ENCODE measurements at places on chromosomes 1 and 21. TPM values are rescaled to one million over a fixed set of nuclear protein-coding genes. Genes with fewer than 3 reads are reported as not detected.

DNA sequence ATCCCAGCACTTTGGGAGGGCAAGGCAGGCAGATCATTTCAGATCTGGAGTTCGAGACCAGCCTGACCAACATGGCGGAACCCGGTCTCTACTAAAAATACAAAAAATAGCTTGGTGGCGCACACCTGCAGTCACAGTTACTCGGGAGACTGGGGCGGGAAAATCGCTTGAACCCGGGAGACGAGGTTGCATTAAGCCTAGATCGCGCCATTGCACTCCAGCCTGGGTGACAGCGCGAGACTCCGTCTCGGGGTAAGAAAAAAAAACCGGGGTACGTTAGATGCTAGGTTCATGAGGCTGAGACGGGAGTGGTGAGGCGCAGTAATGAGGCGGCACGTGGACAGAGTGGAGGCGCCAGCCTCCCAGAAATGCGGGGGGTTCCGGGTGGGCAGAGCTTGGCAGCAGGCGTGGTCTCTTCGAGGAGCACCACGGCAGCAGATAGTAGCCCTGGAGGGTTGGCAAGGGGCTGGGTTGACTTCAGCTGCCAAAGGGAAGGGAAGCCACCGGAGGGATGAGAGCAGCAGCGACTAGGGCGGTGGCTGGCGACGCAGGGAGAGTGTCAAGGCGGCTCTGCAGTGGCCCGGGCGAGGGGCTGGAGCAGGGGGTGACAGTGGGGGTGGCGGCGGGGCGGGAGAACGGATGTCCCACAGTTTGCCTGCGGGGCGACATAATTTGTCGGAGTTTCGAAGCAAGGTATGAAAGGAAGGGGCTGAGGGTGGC, 832 bp downstream of the MRPL20 start:
- H3K36me3 ChIP-seq = 0 out of 2 replicates have a peak, but pooled peaks cover 2% of the 10 kb centered on the region
- no peaks in the 10 kb centered on the region for H3K27me3 ChIP-seq
- DNase-seq = no peak
- H3K4me3 ChIP-seq = peak overlapping the region; percentile 86

The TMCC2 gene
- total RNA-seq = 0.91 TPM

GRCh38 chr1:48887796-48888195, 111.1 kb upstream of the BEND5 start:
- no peak overlapping the region for H3K4me3 ChIP-seq
- no peaks in the 10 kb centered on the region for H3K27me3 ChIP-seq
- DNase-seq = no peak
- no peaks in the 10 kb centered on the region for H3K4me1 ChIP-seq
- H3K27ac ChIP-seq = no peak overlapping the region

The CATSPER4 gene
- not detected for total RNA-seq

DNA sequence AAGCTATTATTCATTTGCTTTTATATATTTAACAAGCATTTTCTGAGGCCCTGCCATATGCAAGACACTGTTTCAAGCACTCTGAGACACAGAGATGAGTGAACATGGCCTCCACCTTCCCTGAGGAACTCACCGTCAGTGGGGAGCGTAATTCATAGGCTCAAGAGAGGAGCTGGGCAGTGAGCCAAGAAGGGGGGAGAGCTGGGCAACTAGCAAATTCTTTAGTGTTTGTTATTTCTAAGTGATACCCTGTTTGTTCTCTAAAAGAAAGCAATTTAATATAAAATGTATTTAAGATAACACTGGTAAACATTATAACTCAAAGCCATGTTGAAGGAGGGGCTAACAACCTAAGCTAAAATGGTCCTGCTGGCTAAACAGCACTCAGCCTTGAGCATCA, 119.2 kb upstream of the NGF start:
- H3K27ac ChIP-seq = no peak overlapping the region
- H3K36me3 ChIP-seq = no peaks in the 10 kb centered on the region
- no peak overlapping the region for H3K4me3 ChIP-seq
- no peak for DNase-seq
- H3K4me1 ChIP-seq = no peaks in the 10 kb centered on the region

DNA sequence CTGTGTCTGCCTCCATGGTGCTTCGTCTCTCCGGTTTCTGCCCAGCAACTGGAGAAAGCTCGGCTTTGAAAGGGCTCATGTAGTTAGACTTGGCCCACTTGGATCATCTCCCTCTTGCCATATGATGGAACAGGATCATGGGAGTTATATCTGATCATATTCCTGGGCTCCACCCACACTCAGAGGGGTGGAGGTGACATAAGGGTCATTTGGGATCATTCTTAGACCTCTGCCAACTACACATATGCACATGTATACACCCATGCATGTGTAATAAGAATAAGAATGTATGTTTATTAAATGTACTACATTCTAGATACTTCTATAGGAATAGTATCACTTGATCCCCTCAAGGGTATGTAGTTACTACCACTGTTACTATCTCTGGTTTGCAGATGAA, 74.1 kb upstream of the WNT4 start:
- no peaks in the 10 kb centered on the region for H3K36me3 ChIP-seq
- no peaks in the 10 kb centered on the region for H3K4me1 ChIP-seq
- H3K27me3 ChIP-seq = no peaks in the 10 kb centered on the region
- H3K27ac ChIP-seq = no peak overlapping the region

DNA sequence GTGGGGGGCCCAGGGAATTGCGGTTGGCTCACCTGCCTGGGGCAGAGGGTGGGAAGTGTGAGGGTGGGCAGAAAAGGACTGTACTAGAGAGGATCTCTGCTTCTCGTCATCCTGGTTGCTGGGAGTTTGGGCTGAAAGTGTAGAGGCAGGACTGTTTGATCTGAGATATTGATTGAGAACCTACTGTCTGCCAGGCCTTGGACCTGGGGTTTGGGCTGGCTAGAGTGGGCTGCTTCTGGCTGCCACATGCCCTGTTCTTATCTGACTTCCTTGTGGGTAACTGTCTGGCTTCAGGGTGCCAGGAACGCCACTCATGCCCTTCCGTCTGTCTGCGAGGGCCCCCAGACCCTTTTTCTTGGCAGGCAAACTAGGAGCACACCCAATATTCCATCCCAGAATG, 200.9 kb downstream of the FOXD2 start:
- DNase-seq = no peak
- no peaks in the 10 kb centered on the region for H3K36me3 ChIP-seq
- H3K4me3 ChIP-seq = no peak overlapping the region
- H3K27me3 ChIP-seq = no peaks in the 10 kb centered on the region
- H3K4me1 ChIP-seq = no peaks in the 10 kb centered on the region

DNA sequence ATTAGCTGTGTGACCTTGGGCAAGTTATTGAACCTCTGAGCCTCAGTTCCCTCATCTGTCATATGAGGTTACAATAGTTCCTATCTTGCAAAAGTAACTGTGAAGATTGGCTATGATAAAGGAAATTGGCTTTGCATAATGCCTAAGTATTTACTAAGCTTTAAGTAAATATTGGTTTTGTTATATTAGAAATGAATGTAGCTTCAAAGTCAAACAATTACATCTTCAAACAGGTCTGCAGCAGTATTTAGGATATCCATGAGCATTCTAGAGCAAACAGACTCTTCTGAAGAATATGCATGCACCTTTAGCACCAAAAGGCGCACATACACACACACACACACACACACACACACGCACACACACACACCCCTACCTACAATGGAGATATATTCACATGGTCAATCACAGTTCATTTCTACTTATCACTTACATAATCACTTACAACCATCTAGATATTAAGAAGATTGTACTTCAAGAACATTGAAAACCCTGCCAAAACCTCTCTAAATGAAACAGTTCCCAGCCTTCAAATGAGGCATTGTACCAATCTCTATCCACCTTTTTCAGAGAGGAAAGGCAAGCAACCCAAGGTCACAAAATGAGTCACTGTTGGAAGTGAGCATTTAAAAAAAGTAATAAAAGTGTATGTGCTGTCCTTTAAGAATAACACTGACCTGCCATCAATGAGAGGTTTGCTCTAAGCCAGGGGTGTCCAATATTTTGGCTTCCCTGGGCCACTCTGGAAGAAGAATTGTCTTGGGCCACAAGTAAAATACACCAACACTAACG, 13.4 kb upstream of the FAM43B start:
- peaks cover 19% of the 10 kb centered on the region for H3K4me1 ChIP-seq
- no peaks in the 10 kb centered on the region for H3K36me3 ChIP-seq
- no peaks in the 10 kb centered on the region for H3K27me3 ChIP-seq
- peak overlapping the region; percentile 33 for H3K27ac ChIP-seq
- H3K4me3 ChIP-seq = no peak overlapping the region
- peak; percentile 45 for DNase-seq

The RPS8 gene
- total RNA-seq = 1,451 TPM

The CHIA gene
- not detected for total RNA-seq

The CFAP141 gene
- not detected for total RNA-seq

DNA sequence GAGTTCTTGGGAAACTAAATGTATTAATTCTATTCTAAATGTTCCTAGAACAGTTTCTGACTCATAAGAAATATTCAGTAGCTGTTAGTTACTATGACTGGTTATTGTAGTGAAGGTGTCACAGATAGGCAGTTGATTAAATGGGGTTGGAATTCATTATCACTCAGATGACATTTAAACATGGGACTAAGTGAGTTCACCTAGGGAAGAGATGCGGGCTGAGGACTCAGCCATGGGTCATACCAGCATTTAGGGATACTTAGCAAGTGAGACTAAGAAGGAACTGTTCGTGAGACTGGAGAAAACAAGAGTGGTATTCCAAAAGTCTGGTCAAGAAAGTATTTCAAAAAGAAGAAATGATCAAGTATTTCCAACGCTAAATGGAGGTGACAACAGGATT, 125.1 kb upstream of the ADGRL4 start:
- DNase-seq = no peak
- no peaks in the 10 kb centered on the region for H3K4me1 ChIP-seq
- no peaks in the 10 kb centered on the region for H3K27me3 ChIP-seq
- no peaks in the 10 kb centered on the region for H3K36me3 ChIP-seq
- H3K4me3 ChIP-seq = no peak overlapping the region
- no peak overlapping the region for H3K27ac ChIP-seq

DNA sequence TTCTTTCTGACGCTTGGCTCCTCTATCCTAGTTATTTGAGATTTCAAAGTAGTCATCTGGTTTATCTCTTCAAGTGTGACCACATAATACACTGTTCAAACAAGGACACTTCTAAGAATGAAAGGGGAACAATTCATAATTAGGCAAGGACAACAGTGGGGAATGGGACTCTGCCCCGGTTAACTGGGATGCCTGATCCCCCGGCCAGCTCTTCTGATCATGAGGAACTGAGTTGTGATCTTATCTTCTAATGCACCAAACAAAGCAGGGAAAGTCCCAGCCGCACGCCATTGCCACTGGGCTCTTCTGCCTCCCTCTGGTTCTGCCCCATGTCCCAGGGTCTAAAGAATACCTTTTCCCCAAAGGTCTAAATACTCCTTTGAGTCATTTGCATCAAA, 158.2 kb upstream of the IRF2BP2 start:
- H3K4me1 ChIP-seq = peaks cover 66% of the 10 kb centered on the region
- no peak overlapping the region for H3K4me3 ChIP-seq
- peak overlapping the region; percentile 74 for H3K27ac ChIP-seq
- no peaks in the 10 kb centered on the region for H3K27me3 ChIP-seq

The S100A7 gene
- total RNA-seq = not detected

The LCE1D gene
- total RNA-seq = not detected

The PDIK1L gene
- 5.5 TPM for total RNA-seq

- no peak within 1 kb of the TSS for H3K27ac ChIP-seq
- H3K36me3 ChIP-seq = no peaks in the 10 kb centered on the region
- H3K4me3 ChIP-seq = no peak within 1 kb of the TSS
- DNase-seq = no peak
- no peaks in the 10 kb centered on the region for H3K4me1 ChIP-seq
These were observed at the start of gene S100A7 for GRCh38 chr1:153460551-153460950. S100A7 (minus strand) TSS chr1:153460651; CDS start chr1:153459013, 1,638 bp downstream.

GRCh38 chr1:244050014-244050834, 859 bp upstream of the ZBTB18 start:
- H3K4me3 ChIP-seq = peak overlapping the region; percentile 53
- H3K4me1 ChIP-seq = 0 out of 2 replicates have a peak, but pooled peaks cover 11% of the 10 kb centered on the region
- DNase-seq = no peak
- H3K27me3 ChIP-seq = no peaks in the 10 kb centered on the region
- no peak overlapping the region for H3K27ac ChIP-seq
- no peaks in the 10 kb centered on the region for H3K36me3 ChIP-seq

- H3K27me3 ChIP-seq = no peaks in the 10 kb centered on the region
- H3K4me1 ChIP-seq = no peaks in the 10 kb centered on the region
- no peak within 1 kb of the TSS for H3K27ac ChIP-seq
These were observed at the start of gene PLA2G2D for GRCh38 chr1:20119347-20119746. PLA2G2D (minus strand) TSS chr1:20119536; CDS start chr1:20119498, 38 bp downstream.

DNA sequence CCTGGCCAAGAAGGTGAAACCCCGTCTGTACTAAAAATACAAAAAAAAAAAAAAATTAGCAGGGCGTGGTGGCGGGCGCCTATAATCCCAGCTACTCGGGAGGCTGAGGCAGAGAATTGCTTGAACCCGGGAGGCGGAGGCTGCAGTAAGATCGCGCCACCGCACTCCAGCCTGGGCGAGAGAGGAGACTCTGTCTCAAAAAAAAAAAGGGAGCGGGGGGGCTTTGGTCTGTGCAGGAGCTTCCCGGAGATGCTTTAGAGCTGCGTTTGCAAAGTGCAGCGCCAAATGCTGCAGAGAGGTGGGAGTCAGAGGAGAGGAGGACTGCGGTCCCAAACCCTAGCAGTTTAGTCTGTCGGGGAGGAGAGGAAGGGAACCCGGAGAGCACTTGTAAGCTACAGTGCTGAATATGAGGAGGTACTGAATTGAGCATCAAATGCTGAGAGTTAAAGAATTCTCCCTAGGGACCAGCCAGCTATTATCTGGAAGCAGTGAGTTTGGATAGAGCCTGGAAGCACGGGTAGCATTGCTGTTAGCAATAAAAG, 569 bp downstream of the FALEC start:
- H3K4me3 ChIP-seq = peak overlapping the region; percentile 77
- peak; percentile 43 for DNase-seq
- no peaks in the 10 kb centered on the region for H3K36me3 ChIP-seq
- peak overlapping the region; percentile 86 for H3K27ac ChIP-seq
- peaks cover 7% of the 10 kb centered on the region for H3K4me1 ChIP-seq

- no peak overlapping the region for H3K27ac ChIP-seq
- no peak for DNase-seq
- H3K4me1 ChIP-seq = no peaks in the 10 kb centered on the region
- no peaks in the 10 kb centered on the region for H3K36me3 ChIP-seq
- no peak overlapping the region for H3K4me3 ChIP-seq
These were observed 2.1 kb upstream of the LCE2B start for GRCh38 chr1:152683846-152684245.

DNA sequence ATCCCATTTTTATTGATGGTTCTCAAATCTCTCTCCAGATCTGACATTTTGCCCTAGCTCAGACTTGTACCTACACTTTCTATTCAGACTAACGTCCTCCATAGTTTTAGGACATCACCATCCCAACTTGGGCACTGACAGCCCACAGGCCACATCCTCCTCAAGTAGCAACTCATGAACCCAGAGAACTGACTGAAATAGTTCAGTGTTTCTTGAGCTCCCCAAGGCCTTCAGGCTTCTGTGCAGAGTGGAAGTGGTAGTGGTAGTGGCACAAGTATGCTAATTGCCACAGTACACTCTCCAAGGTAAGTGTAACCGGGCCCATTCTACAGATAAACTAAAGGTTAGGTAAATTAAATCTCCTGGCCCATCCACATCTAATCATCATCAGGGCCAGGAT, 112.6 kb downstream of the SLC45A1 start:
- no peak overlapping the region for H3K4me3 ChIP-seq
- no peak overlapping the region for H3K27ac ChIP-seq
- no peaks in the 10 kb centered on the region for H3K36me3 ChIP-seq
